NCI-H1417 treated with DMSO at 0.1 percent for 48 hours (cell line): ENCODE measurements at places on chromosomes 7 and 10.

DNA sequence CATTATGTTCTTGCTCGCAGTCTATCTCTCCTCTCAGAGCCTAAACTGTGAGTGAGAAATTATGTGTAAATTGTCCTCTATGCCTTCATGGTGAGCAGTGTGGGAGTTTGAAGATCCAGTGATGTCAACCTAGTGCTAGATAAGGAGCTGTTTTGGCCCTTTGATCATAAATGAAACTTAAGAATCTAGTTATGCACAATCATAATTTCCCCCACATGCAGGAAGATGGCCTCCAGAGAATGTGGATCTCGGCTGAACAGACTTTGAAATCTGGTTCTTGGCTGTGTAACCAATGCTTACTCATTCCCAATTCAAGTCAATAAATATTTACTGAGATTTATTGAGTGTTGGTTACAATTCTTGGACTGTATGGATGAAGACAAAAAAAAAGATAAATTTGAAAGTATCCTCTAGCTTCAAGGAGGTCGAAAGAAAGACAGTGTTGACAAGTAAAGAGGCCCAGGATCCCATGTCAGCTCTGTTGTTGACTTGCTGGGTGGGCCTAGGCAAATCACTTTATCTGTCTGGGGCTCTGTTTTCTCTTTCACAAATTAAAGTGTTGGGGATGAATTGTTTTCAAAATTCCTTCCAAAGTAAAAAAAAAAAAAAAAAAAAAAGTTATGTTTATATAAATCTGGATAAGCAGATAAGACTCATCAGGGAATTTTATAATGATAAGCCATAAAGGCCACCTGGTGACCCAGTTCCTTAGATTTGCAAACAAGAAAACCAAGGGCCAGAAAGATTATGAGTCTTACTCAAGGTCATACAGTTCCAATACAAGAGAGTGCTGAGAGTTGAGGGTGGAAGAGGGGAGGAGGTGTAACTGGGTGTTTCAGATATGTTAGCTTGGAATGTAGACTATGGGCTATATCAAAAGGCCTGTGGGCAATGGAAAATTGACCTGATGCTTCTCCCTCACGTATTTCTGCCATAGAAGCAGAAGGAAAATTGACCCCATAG is 969.9 kb downstream of the KCNMA1 start:
- DNase-seq = no peak

DNA sequence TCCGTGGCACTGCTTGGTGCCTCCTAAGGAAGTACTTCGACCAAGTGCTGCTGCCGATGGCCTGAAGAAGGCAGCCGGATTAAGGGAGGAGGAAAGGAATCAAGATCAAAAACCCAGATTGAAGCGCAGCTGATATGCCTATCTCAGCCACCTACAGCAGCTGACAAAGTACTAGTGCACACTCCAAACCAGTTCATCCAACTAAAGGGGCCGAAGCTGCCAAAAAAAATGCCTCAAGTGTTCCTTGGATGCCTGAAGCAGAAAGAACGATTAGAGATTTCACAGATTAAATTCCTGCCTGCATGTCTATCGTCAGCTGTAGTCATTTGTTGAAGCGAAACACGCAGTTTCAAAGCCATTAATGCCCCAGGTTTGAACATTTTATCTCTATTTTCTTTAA is 65.7 kb downstream of the TNRC18 start:
- DNase-seq = no peak

- no peak for DNase-seq
Measured at GRCh38 chr10:31622978-31623377, 304.0 kb downstream of the ZEB1 start.

DNA sequence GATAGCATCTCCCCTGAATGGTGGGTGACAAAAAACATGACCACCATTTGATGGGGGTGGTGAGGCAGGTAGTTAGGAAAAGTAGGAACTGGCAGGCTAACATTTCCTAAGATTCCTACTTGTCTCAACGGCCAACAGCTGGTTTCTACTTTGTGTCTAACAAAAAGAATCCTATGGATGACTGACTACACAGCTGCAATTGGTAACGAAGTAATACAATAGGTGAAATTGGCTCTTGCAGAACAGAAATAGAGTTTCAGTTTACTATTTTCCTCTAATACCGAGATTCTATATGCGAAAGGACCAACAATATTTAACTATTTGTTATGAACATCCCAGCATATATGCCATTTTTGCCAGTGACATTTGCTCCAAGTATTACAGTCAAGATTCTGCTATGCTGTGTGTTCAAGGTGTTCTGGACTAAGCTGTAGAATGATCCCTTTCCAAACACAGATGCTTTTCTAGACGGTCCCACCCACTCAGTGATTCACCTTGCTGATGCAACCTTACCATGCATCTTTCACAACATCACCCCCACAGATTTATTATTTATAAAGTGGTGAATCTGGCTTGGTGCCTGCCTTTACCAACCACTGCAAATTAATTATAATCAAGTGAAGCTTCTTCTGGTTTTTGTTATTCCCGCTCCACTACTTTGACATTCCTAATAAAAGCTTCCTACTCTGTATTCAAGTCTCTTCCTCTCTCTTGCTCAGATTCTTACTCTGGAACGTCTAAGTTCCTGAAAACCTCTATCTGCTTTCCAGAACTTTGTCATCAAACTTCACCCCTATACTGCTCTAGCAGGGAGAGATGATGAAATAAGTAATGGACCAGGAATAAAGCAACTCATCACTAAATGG is 16.8 kb downstream of the BBIP1 start:
- no peak for DNase-seq

GRCh38 chr10:118562851-118563250 is 32.6 kb downstream of the PRLHR start:
- DNase-seq = no peak

DNA sequence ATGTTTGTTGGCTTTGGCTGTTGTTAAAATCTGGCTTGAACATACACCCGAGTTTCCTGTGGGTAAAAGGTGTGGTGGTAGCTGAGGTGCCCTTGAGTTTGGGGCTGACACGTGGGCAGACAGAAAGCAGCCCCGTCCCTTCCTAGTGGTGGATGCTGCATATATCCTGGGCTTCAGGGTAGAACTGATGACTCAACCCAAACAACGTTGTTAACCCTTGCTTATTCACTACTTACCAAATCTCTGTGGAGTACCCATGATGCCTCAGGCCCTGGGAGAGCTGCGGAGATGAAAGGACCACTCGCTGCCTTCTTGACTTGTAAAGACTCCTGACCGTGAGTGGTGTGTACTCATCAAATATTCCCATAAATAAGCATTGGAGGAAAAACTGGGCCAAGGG is 245.1 kb downstream of the RAB11FIP2 start:
- DNase-seq = no peak

- DNase-seq = no peak
Measured at GRCh38 chr7:70736715-70737460, 395.1 kb upstream of the GALNT17 start.
